ENCODE measurements at places on chromosomes 11 and 22.

DNA sequence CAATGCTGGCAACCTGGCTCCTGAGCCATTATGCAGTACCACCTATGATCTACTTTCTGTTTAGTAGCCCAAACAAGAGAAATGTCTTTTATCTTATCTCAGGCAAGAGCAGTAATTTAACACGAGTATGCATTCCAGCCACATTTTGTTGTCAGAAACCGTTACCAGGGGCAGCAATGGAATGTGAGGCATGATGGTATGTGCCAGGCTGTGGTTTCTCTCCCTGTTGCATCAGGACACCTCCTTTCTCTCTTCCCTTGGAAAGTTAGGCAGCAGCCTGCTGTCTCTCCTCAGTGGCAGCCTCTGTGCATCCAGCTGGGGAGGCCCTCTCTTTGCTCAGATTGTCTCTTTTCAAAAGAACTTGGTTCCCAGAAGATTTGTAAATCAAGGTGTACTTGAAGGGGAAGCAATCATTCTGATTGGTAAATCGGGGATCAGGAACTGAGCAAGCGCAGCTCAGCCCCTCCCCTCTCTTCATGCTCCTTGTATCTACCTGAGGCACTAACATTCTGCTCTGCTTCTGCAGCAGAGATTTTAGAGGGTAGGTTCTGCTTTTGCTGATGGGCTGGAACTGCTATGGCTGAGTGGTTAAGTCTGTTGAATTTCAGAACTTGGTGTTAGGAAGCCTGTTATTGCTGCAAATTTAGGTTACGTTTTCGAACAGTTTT lies 229.2 kb downstream of the ADAMTS15 start:
- DNase-seq, result peak; percentile 94

- no peak for DNase-seq
These were observed 39.2 kb downstream of the BIRC2 start for GRCh38 chr11:102386136-102386734.

DNA sequence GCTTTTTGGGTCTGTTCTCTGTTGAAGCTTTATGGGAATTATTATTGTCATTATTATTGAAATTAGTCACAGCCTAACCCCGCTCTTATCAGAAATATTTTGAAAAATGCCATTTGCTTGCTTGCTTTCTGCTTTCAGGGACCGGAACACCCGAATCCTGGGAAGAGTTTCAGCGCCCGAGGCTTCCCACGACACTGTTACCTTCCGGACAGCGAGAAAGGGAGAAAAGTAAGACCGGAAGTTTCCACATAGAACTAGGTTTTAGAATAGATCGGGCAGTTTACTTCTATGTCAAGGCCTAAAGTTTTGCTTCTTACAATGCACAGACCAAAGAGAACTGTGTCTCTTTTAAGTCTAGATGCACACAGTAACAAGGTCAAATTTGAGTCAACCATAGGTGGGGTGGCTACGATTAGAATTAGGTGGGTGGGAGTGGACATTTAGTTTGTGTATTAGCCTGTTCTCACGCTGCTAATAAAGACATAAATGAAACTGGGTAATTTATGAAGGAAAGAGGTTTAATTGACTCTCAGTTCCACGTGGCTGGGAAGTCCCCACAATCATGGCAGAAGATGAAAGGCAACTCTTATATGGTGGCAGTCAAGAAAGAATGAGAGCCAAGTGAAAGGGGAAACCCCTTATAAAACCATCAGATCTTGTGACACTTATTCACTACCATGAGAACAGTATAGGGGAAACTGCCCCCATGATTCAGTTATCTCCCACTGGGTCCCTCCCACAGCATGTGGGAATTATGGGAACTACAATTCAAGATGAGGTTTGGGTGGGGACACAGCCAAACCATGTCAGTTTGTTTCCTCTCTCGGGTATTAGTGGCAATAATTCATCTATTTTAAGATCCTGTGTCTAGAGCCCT lies 12.9 kb downstream of the MPEG1 start:
- DNase-seq, result no peak

DNA sequence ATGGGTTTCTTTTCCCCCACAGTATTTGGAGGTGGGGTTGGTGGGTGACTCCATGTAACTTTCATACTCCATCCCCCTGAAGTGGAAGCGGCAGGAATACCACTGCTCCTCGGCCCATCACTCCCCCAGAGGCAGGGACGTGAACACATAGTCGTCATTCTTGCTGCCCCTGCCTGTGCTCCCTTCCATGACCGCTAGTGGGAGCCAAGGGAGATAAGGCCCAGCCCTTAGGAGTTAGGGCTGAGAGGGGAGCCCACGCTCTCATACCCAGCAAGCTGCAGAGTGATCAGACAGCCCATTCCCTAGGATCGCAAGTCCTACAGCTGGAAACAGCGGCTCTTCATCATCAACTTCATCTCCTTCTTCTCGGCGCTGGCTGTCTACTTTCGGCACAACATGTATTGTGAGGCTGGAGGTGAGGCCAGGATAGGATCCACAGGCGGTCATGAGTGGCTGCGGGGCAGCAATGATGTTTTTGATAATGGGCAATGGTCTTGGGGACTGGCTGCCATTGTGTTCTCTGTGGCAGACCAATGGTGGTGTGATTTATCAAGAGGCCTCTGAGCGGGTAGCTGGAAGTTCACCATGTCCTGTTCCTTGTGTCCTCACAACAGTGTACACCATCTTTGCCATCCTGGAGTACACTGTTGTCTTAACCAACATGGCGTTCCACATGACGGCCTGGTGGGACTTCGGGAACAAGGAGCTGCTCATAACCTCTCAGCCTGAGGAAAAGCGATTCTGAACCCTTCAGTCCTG lies 15.9 kb downstream of the RHOG start:
- DNase-seq, result peak; percentile 93

GRCh38 chr11:92739041-92739440 lies 230.4 kb upstream of the MTNR1B start:
- DNase-seq, result no peak

DNA sequence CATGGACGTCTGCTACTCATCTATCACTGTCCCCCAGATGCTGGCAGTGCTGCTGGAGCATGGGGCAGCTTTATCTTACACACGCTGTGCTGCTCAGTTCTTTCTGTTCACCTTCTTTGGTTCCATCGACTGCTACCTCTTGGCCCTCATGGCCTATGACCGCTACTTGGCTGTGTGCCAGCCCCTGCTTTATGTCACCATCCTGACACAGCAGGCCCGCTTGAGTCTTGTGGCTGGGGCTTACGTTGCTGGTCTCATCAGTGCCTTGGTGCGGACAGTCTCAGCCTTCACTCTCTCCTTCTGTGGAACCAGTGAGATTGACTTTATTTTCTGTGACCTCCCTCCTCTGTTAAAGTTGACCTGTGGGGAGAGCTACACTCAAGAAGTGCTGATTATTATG lies 9.2 kb upstream of the OR9Q2 start:
- DNase-seq, result no peak

- no peak for DNase-seq
These were observed 112.8 kb downstream of the ABTB2 start for GRCh38 chr11:34245041-34245440.

DNA sequence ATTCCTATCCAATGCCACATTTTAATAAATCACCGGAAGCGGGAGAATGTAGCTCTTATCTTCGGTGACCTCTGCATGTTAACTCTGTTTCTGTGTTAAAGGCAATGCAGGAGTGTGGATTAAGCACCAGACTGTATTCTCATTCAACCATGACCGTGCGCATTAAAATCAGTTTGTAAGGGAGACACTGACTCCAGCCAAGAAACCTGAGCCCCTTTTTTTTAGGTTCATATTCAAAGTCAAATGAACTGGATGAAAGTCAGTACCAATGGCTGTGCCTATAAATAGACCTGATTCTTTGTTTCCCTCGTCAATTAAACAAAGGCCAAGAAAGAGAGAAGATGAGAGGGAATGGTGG lies 32.2 kb downstream of the C11orf91 start:
- DNase-seq, result no peak

GRCh38 chr11:65880844-65881421 lies 1.3 kb downstream of the CTSW start:
- no peak for DNase-seq

GRCh38 chr11:5514841-5515240 lies 1.7 kb downstream of the UBQLNL start:
- DNase-seq, result no peak

DNA sequence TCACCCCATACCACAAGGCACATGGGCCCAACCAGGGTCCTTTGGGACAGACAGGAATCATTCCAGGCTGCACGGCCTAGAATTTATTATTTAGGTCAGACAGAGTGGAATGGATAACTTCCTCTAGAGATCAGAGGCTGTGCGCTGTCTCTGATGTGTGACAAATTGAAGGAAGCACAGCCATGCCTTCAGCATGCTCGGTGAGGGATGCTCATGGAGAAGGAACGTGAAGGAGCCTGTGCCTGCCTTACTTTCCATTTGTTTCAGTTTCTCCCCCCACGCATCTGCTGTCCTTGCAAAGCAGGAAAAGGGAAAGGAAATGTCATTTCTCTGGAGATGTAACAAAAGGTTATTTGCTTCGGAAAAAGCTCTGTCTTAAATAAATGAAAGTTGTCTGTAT lies 644.1 kb downstream of the OPCML start:
- DNase-seq, result no peak

DNA sequence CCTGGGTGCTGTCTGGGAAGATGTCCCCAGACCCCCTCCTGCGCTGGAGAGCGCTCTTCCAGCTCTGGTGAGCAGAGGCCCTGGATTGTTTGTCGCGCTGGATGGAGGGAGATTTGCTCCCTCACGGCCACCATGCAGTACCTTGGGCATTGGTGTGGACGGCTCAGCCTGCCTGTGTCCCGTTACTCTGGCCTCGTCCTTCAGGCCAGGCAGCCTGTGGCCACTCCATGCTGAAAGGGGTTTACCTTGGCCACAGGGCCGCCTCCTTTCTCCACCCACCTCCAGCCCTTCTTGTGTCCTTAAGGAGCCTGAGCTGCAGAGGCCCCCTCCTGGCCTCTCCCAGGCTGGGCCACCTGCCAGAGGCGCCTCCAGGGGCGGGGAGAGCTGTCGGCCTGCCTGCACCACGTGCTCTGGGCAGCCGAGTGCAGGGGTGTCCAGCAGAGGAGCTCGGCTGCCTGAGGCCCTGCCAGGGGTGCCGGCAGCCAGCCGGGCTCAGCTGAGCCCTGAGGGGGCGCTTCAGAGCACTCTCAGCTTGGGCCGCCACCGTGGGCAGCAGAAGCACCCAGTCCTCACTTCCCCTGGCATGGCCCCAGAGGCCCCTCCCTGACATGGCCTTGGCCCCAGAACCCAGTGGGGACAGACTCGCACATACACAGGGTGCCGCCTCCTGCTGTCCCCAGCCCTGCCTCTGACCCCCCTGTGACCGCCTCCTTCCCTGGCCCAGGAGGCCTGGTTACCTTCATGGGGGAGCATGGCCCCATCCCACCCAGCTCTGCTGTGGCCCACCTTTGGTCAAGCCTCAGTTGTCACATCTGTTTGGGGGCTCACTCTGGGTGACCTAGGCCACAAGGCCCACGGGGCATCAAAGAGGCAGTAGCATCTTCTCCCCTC lies 3.4 kb downstream of the CCND1 start:
- DNase-seq, result peak; percentile 56

DNA sequence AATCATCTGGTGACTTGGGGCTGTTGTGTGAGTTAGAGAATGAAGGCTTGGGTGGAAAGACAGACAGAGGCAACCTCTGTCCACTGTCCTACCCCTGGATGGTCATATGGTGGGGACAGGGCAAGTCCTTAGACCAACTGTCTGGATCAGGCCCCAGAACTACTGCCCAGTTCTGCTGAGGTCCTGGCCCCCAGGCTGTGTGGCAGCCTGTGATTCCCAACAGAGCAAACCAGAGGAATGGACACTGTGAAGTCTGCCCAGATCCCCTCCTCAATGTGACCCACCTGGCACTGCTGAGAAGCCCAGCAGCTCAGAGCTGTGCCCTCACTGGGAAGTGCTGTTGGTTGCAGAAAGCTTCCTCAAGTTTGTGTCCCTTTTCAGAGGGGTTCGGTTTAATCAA lies 69.0 kb downstream of the GGTLC2 start:
- peak; percentile 21 for DNase-seq

- DNase-seq, result no peak
These were observed 914.5 kb downstream of the METTL15 start for GRCh38 chr11:29022676-29023075.

Measured in islet precursor cell (in vitro differentiated cells).